ENCODE measurements at places on chromosomes 2 and 18.
A peak's percentile ranks its signal among the peaks of the same experiment; 100 is the strongest.

- DNase-seq = no peak
These were observed 194.1 kb downstream of the SMAD7 start for GRCh38 chr18:48756511-48757226.

DNA sequence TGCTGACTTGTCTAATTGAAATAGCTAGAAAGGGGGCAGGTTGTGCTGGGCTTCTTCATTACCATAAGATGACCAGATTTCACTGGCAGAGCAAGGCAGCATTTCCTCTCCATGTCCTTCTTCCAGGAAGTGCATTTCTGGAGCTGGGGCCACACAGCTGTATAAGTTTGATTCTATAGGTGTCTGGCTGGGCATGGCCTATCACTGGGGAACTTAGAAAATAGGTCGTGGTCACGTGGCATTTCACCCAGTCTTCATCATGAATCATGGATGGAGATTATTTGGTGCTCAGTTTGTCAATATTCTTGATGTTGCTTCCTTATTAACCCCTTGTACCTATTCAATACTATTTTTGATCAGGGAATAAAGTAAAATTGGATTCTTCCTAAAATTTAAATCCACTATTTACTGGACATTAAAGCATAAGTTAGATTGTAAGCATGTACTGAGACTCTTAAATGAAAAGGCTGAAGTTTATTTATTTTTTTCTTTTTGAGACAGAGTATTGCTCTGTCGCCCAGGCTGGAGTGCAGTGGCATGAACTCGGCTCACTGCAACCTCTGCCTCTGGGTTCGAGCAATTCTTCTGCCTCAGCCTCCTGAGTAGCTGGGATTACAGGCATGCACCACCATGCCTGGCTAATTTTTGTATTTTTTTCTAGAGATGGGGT is 49.5 kb upstream of the TMEM87B start:
- DNase-seq = no peak

GRCh38 chr2:40665493-40666232 is 213.8 kb upstream of the SLC8A1 start:
- DNase-seq = no peak

DNA sequence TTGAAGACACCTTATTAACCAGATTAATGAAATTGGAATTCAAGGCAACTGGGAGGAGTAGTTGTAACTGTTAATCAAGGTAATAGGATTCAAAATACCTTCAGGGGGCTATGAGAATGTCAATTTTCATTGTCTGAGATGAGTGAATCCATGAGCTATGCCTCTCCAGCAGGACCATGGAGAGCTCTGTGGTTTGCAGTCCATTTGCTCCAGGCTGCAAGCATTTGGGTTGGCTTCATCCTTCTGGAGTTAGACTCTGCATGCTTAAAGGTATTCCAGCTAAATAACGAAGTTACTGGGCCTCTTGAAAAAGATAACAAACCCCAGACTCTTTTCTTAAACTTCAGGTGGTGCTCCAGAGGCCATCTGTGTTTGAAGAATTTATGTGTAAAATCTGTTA is 207.1 kb upstream of the SLC8A1 start:
- DNase-seq = no peak

DNA sequence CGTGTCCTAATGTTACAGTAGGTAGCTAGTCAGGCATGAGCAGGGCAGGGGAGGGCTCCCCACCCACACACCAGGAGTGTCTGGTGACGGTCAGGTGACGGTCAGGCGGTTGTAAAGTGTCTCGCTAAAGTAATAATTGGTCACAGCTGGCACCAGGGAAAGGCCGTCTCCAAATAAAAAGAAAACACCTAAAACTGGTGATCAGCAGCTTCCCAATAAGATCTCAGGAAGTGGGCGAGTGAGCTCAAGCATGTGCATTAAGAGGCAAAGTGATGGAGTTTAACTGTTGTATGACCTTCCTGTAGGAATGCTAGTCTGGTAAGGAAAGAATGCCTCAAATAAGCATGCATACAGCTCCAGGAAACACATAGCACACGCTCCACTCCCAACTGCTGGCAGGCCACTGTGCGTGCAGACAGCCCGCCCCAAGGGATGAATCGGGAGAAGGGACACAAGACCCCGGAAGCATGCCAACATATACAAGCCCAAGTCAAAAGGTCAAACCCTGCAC is 177.1 kb downstream of the RNF144A start:
- no peak for DNase-seq

GRCh38 chr2:121595012-121595891 is 54.0 kb downstream of the CLASP1 start:
- DNase-seq = no peak

GRCh38 chr2:159213296-159213695 is 73.2 kb downstream of the WDSUB1 start:
- DNase-seq = no peak

DNA sequence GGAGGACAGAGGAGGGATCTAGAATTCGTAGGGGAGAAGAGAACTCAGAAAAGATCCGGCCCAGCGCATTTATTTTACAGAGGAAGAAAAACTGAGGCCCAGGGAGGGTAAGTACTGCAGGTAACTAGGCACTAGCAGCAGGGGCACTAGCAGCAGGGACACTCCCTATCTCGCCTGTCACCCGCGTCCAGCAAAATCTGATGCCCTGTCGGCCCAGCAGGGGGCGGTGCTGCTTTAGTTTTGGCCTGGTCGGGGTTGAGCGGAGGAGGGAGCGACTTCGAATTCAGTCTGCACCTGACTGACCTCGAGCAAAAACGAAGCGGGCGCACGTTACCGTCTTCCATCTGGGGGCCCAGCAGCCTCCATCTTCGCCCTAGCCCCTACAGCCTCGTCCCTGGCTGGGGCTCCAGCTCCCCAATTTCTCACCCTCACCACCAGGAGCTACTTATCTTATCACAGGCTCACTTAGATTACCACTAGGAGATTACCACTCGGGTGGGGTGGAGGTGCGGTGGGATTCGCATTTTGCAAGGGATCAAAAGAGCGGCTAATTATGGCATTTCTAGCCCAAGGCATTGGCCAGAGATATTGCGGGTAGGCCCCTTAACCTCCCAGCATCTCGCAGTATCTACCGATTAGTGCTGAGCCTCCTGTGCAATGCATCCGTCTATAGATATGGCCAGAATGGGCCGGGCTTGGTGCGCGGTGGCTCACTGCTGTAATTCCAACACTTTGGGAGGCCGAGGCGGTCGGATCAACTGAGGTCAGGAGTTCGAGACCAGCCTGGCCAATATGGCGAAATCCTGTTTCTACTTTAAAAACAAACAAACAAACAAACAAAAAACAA is 17.8 kb upstream of the CD8A start:
- DNase-seq = peak; percentile 81

Data from stimulated activated CD4-positive, alpha-beta T cell treated with anti-CD3 and anti-CD28 coated beads, Interleukin-15, amount 100 ng/mL, for 1 hour (primary cell).